ENCODE measurements at places on chromosomes 13 and 19.

- DNase-seq, result no peak
These were observed 18.4 kb upstream of the EPHX3 start for GRCh38 chr19:15250640-15250993.

DNA sequence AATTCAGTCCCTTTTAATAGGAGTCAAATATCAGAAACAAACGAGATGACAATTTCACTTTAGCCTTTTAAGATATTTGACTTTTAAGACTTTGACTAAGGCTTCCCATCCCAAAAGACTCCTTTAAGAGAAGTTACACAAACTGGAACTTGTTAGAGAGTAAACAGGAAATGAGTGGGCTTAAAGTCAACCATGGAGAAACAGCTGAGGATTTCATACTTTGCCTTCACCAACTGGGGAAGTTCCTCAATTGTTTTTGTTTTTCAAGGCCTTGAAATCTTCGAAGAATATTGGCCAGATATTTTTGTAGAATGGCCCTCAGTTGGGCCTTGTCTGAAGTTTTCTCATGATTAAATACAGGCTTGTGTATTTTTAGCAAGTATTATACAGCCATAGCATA is 227.3 kb downstream of the POU4F1 start:
- no peak for DNase-seq

DNA sequence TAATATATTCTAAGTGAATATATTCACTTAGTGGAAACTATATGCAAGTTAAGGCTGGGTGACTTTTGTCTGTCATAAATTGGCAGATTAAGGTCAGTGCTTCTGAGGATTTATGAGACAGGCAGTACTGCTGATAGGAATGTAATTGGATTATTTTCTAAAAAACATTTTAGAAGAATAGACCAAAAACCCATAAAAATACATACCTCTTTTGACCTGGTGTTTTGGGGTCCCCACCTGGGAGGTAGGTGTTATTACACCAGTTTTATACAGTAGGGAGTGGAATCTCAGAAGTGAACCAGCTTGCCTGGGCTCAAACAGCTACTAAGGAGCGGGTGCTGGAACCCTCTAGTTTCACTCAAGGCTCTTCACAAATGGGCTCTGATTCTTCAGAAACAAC is 25.3 kb downstream of the COG3 start:
- DNase-seq, result peak; percentile 58

DNA sequence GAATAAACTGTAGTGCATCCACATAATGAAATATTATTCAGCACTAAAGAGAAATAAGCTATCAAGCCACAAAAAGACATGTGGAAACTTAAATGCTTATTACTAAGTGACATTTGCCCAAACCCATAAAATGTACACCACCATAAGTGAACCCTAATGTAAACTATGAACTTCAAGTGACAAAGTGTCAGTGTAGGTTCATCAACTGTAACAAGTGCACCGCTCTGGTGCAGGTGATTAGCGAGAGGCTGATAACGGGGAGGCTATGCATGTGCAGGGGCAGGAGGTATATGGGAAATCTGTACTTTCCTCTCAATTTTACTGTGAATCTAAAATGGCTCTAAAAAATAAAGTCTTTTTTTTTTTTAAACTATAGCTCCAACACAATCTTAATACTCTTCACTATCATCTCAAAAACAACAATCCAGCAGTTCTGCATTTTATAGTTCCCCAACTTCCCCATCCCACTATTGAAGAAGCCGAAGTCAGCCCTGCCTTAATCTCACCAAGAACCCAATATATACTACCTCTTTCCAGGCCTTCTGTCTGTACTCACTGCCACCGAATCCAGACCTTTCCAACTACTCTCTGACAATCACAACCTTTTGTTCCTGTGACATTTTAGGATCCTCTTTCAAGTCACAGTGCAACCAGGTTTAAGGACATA is 22.6 kb downstream of the ELF1 start:
- DNase-seq, result no peak

GRCh38 chr13:92739306-92739818 is 487.2 kb upstream of the GPC6 start:
- DNase-seq, result no peak

DNA sequence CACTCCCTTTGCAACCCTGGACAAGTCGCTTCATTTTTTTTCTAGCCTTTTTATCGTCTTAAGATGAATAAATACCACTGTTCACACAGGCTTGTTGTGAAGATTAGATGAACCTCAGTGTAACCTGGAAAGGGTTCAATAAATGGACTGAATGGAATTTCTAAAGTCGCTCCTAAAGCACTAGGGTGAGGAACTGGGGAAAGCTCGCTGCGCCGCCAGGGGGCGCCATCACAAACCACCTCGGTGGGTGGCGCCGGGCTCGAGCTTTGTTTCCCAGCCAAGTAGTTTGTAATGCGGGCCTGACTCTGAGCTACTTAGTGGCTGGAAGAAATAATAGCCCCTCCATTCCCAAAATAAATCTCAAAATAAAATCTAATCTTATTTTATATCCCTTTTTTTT is 2.2 kb upstream of the CEACAM6 start:
- peak; percentile 70 for DNase-seq

DNA sequence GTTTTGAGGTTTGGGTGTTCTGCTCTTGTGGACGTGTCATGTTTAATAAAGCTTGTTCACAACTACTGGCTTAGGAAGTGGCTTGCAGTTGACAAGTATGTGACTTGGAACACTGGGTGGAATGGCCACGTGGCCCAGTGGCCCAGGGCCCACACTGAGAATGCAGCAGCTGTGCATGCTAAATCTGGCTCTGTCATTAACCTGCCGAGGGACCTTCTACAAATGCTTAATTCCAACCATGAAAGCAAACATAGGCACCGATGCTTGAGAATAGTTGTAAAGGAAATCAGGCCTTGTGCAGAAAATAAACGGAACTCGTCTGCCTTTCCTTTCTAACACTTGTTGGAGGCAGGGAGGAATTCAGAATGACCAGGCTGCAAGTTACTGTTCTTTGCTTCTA is 11.6 kb upstream of the CLDN10 start:
- DNase-seq, result peak; percentile 40

DNA sequence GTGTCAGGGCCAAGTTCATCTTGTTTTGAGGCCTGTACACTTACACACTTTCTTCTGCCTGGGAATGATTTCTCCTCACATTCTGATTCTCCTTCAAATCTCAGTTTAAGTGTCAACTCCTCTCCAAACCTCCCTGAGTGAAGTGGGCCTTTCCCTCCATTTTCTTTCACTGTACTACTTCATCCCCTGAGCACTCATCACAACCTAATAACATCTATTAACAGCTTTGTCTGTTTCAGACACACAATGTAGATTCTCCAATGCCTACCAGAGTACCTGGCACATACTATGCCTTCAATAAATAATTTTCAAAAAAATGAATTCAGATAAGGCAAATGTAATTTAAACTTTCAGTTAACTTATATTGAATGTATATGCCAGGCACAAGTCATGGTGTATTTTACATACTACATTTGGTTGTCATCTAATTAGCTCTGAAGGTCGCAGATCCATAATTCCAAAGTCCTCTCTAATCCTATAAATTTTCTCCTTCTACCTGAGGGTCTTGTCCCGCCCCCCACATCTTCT is 357 bp upstream of the COG6 start:
- DNase-seq, result no peak

DNA sequence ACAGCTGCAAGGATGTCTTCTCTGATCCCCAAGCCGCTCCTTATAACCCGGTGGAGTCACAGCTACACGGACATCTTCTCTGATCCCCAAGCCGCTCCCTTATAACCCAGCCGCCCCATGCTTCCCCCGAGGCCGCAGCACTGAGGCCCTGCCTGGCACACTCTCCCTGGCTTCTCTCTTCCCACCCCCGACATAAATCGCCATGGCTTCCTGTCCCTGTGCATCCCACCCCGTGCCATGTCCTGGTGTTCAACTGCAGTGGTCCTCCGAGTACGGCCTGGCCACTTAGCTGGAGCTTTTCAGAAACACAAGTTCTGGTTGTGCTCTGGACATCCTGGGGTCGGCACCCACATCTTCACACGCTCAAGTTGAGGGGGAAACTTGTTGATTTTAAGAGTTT is 60.4 kb downstream of the RASA3 start:
- DNase-seq, result no peak

- DNase-seq, result peak; percentile 47
These were observed 170.6 kb downstream of the ZIC5 start for GRCh38 chr13:99800951-99801350.
